ENCODE measurements at places on chromosomes 5 and 9. TPM values are rescaled to one million over a fixed set of nuclear protein-coding genes. Genes with fewer than 3 reads are reported as not detected.

GRCh38 chr5:51997500-51997899 lies 614.3 kb downstream of the ISL1 start:
- DNase-seq = no peak

GRCh38 chr5:161246749-161247148 lies 299.8 kb downstream of the GABRB2 start:
- no peak for DNase-seq

DNA sequence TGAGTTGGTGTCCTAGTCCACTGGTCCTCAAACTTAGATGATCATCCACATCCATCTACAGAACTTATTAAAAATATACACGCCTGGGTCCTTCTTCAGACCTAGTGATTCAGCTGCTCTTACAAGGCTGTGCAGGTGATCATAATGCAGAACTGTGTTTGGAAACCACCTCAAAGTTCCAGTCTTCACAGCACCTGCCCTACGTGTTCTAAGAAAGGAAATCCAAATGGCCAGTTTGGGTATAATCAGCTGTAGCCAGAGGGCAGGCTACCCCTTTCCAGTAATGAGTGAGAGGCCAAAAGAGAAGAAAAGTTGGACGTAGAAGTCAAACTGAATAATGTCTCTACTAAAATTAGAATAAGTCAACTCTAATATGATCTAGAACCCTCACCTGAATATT lies 15.4 kb downstream of the REEP5 start:
- DNase-seq = no peak

DNA sequence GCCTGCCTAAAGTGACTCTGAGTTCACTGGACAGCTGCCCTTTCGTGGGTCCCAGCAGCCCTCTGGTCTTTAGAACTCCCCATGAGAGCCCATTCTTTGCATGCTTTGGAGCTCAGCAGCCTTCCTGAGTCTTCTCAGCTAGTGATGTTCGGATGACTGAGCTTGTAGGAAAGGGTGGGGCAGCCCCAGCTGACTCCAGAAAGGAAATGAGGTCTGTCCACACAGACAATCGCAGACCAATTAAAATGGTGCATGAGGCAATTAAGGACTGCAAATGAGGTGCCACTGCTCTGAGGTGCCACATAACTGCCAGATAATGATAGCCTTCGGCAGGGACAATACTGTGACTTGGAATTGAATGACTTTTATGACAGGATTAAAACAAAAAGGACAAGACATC lies 25.4 kb upstream of the TOMM5 start:
- DNase-seq = no peak

DNA sequence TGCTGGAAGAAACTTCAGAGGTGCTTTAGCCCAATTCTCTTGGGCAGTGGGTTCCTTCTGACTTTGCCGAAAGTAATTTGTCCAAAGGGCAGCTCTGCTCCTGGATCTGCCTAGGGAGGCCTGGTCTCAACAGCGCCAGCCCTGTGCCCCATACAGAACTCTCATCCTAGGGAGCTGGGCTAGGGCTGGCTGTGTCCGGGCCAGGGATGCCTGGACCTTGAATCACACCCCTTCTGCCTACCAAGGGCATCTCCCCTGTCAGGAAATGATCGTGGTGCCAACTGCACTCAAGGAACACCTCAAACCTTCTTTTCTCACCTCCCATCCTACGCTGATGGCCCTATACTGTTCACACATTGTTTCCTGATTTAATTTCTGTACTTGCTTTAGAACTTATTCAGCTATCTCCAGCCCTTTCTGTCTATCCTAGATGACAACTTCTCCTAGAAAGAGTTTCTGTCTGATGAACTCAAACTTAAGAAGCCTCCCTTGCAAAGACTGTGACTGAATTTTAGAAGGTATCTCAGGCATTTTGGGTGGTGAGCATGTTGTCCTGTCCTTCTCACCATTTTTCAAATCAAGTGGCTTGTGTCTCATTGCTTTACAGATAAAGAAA lies 37.4 kb upstream of the NFIB start:
- no peak for DNase-seq

DNA sequence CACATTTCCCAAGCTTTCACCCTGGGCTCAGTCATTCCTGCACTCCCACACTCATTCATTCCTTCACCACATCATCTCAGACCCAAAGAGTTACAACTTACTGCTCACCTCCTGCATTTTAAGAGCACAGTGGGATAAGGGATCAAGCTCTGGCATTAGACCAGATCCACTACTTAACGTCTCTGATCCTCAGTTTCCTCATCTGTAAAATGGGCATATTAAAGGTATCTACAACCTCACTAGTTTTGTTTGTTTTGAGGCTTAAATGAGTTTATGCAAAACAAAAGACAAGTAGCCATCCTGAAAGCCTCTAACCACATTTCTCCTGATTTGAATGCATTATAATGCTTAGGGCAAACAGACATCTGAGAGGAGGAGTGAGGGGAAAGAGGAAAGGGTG lies 77.6 kb downstream of the KLHL3 start:
- no peak for DNase-seq

- no peak for DNase-seq
These were observed 90.8 kb upstream of the IL7R start for GRCh38 chr5:35765921-35766320.

GRCh38 chr5:142717582-142718215 lies 31.8 kb upstream of the FGF1 start:
- DNase-seq = peak; percentile 53

DNA sequence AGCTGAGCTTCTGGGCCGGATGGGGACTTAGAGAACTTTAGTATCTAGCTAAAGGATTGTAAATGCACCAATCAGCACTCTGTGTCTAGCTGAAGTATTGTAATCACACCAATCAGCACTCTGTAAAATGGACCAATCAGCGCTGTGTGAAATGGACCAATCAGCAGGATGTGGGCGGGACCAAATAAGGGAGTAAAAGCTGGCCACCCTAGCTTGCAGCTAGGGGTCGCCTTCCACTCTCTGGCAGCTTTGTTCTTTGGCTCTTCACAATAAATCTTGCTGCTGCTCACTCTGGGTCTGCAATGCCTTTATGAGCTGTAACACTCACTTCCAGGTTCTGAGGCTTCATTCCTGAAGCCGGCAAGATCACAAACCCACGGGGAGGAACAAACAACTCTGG lies 354.0 kb downstream of the PRR16 start:
- DNase-seq = no peak

GRCh38 chr9:130763331-130764171 lies 70.0 kb downstream of the EXOSC2 start:
- DNase-seq = no peak

DNA sequence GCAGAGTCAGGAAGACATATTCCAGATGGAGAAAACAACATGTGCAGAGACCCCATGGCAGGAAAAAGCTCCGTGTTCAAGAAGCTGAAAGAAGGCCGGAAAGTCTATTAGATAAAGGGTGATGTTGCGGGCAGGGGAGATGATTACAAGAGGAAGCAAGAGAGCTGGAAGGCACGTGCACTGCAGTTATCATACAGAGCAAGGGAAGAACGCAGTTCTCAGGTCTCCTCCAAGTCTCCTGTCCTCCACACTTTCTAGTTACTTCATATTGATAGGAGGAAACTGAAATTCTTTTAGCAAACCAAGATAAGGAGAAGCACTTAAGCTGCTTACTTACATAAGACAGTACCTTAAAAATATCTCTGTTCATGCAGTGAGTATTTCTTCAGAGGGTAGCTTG lies 58.3 kb upstream of the PLPP6 start:
- no peak for DNase-seq

DNA sequence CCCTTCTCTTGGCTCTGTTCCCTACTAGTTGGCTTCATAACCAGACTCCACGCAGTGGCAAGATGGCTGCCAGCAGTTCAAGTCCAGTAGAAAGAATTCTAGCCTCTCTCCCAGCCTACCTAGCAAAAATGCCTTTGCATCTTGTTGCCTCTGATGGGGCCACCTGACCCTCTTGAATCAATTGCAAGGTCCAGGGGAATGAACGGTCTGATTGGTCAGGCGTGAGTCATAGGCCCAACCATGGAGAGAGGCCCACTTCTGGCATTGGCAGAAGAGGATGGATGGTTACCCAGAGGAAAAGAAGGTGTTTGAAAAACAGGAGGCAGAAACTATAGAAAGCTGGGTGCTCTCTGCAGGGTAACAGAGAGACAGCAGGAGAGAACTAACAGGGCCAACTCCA lies 622.6 kb downstream of the CCDC171 start:
- DNase-seq = no peak

GRCh38 chr9:103713631-103714030 lies 380.5 kb upstream of the SMC2 start:
- DNase-seq = no peak

The MSMP gene
- 1.7 TPM for total RNA-seq

The SPINK5 gene
- 0.14 TPM for total RNA-seq

The GARIN3 gene
- total RNA-seq = not detected

The PHF2 gene
- total RNA-seq = 26.1 TPM

The VCAN gene
- total RNA-seq = 516 TPM

The ITGA2 gene
- total RNA-seq = 7.5 TPM

Measured in posterior vena cava (tissue), 2 donors.